Activated CD4-positive, alpha-beta T cell treated with anti-CD3 and anti-CD28 coated beads, Interleukin-2, amount 50 U/mL, for 1 hour (primary cell): ENCODE measurements at places on chromosomes 4 and X.

DNA sequence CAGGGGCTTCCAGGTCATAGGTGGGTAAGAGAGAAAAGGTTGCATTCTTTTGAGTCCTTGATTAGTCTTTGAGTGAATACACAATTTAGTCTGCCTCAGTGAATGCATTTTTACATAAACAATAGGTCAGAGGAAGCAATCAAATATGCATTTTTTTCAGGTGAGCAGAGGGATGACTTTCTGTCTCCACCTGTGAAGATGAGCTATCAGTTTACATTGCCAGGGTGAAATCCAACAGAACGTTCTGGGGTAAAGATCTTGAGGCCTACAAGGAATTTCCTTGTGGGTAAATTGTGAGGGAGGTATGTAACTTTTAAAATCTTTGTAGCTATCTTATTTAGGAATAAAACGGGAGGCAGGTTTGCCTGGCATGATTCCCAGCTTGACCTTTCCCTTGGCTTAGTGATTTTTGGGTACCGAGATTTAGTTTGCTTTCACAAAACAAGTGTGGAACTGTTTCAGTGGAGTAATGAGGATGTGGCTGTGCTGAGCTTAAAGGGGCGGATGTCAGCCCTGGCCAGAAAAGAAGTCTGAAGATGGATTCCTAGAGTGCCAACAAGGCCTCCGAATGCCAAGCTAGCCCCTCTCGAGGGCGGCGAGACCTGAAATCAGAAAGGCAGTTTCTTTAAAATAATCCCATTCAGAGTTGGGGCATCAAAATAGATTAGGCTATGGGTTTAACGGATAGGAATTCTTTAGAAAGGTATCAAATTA, 29.5 kb downstream of the TMEM131L start:
- no peak for DNase-seq

GRCh38 chrX:100804780-100805179, 15.4 kb upstream of the CSTF2 start:
- no peak for DNase-seq

- no peak for DNase-seq
These were observed 33.2 kb downstream of the PPARGC1A start for GRCh38 chr4:23856630-23857029.

- no peak for DNase-seq
These were observed 605 bp upstream of the FAT1 start for GRCh38 chr4:186724058-186724863.

DNA sequence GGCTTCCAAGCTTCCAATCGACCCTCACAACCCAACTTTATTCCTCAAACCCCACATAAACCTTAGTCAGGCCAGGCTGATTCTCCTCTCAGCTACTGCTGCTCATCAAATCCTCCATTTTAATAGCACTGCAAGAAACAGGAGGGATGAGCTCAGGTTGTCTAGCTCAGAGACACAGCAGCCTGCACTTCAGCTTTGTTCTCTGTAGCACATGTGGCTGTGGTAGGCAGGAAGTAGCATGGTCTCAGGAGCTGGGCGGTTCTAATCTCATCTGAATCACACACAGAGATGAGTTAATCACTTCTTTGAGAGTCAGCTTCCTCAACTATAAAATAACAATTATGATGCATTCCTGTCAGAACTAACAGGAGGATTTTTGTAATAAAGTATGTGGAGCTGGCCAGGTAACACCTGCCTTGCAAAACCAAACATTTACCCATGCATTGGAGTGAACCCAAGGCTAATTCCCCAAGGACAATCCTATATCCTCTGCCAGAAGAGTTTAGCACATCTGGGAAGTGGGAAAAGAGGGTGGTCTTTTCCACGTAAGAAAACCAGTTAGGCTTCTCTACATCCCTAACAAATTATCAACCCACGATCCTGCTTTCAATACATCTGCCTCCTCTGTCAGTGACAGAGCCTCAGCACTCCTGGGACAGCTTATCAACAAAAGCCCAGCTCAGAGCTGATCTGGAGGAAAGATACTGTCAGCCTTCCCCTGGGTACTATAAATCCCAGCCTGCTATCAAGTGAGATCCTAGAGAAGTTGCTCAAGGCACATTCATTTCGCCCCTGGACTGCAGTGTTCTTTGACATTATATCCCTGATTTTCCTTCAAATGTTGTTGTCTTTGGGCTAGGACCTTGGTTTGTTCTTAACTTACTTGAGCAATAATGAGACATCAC, 32.8 kb downstream of the ELOVL6 start:
- peak; percentile 38 for DNase-seq

DNA sequence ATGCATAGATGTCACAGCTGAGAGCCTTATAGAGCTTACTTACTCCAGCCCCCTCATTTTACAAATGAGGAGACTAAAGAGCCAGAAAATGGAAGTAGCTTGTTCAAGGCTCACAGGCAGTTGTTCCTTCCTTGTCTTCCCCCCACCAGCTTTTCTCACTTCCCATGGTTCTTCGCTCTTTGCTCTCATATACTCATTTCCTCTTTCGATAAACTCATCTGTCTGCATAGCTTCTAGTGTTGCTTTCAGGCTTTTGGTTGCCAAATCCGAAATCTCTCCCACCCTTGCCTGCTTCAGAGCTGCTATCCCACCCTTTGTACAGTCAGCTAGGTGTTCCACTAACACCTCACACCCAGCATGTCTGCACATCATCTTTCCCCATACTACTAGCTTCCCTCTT, 25.0 kb upstream of the GJB1 start:
- no peak for DNase-seq

DNA sequence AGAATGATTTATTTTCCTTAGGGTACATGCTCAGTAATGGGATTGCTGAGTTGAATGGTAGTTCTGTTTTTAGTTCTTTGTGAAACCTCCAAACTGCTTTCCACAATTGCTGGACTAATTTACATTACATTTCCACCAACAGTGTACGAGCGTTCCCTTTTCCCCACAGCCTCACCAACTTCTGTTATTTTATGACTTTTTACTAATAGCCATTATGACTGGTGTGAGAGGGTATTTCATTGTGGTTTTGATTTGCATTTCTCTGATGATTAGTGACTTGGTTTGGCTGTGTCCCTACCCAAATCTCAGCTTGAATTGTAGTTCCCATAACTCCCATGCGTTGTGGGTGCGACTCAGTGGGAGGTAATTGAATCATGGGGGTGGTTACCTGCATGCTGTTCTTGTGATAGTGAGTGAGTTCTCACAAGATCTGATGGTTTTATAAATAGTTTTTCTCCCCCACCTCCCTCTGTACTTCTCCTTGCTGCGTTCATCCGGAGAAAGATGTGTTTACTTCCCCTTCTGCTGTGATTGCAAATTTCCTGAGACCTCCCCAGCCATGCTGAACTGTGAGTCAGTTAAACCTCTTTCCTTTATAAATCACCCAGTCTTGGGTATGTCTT, 95.1 kb downstream of the GBA3 start:
- no peak for DNase-seq

DNA sequence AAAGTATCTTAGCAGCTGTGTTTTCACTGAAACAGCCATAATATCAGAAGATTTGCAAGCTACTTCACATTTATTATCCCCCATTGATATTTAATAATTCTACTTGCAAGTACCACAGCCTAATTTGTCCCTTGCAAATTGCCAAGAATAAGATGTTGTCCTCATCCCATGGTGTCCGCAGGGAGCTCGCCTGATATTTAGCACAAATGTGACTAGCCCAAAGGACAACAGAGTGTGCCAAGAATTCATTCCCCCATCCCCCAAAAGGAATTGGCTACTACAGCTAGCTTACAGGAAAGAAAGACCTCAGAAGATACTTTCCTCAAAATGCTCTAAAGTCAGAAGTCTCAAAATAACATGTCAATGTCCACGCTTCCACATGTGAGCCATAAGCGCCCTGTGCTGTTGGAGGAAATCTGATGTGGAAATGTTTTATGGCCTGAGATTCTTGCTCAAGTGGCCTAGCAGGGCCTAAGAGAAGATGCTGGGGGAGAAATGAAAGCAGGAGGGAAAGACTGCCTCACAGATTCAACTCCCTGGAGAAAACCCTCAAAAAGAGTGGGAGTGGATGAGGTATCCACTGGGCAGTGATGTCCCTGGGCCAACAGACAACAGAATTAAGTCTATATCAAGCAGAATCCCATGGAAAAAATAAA, 111.4 kb downstream of the SH3KBP1 start:
- no peak for DNase-seq

GRCh38 chr4:41448934-41449333, 89.0 kb upstream of the LIMCH1 start:
- DNase-seq, result no peak

DNA sequence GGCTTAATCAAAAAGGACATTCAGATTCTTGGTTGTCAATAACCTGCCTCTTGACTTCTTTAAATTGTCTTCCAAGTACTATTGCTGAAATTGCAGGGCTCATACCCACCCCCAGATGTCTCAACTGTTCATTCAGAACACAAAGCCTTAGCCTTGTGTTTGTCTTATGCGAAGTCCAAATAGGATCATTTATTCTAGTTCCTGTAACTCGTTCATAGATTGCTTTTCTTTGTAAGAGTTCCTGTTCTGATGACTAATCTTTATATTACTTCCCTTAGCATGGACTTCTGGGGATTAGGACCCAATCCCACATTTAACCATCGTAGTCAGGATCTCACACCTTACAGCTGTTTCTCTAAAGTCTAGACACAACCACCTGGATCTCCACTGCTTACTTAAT, 226.0 kb downstream of the VEGFC start:
- DNase-seq, result no peak

- no peak for DNase-seq
These were observed 297.5 kb upstream of the PABPC4L start for GRCh38 chr4:134499074-134499473.

GRCh38 chr4:42816189-42816879, 76.2 kb upstream of the GRXCR1 start:
- DNase-seq, result no peak

DNA sequence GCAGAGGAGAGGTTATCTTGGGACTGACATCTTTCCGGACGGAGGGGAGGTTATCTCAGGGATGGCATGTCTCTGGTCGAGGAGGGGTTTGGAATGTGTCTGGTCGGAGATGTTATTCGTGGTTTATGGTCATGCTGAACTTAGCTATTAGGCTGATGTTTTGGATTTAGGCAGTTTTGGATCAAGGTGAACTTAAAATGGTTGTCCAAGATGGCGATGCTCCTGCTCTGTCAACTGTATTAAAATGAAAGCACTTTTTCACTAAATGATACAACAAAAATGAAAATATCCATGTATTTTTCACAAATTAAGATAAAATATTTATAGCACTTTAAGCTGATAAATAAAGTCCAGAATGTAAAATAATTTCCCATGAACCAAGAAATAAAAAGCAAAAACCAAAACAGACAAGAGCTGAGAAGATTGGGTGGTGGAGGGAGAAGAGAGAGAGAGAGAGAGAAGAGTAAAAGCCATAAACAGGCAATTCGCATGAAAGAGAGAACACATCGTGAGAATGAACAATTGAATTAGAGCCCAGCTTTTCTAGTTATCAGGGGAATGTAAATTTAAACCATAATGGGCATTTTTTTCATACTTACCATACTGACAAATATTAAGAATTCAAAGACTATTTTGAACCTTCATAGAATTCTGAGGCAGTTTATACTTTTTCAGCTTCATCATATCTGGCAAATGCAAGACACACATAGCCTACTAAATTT, 2236.0 kb upstream of the AGA start:
- DNase-seq, result no peak

- peak; percentile 45 for DNase-seq
These were observed 16.4 kb downstream of the TCEANC start for GRCh38 chrX:13669246-13669737.

- no peak for DNase-seq
These were observed 798.1 kb downstream of the PDHA2 start for GRCh38 chr4:96637971-96638412.

DNA sequence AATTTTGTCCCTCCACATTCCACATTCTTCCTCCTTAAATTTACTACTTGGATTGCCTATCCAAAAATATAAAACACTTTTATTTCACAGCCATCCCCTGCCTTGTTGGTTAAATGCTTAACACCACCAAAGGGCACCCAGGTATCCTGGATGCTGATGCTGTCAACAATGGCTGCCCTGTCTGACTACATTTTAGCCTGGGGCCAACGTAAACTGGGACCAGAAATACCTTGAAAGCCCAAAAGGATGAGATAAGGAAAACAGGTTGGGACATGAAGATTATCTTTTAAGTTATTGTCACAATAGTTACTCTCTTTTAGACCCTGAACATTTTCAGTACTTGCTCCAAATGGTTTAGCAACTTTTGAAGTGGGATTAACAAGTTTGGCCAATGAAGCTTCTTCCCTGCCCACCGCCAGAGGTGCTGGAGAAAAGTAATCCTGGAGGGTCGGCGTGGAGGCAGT, 775 bp upstream of the YIPF6 start:
- no peak for DNase-seq

DNA sequence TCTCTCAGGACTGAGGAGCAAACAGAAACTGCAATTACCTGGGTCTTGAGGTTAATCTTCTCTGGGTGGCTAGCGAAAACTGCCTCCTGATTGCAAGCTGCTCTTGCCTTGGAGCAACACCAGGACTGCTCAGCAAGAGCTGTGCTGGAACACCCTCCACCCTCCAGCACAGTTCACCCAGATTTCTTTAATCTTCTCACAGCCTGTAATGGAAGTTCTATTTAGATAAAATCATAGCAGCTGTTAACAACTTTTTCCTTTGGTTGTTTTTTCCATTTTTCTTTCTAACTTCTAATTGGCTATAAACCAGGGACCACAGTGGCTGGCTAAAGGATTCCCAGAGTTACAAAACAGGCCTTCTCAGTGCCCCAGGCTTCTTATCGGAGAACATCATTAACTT, 36.3 kb downstream of the OPHN1 start:
- no peak for DNase-seq

- DNase-seq, result no peak
These were observed 49.5 kb downstream of the CLNK start for GRCh38 chr4:10635091-10635490.

GRCh38 chrX:39883666-39884065, 214.1 kb downstream of the BCOR start:
- DNase-seq, result no peak

DNA sequence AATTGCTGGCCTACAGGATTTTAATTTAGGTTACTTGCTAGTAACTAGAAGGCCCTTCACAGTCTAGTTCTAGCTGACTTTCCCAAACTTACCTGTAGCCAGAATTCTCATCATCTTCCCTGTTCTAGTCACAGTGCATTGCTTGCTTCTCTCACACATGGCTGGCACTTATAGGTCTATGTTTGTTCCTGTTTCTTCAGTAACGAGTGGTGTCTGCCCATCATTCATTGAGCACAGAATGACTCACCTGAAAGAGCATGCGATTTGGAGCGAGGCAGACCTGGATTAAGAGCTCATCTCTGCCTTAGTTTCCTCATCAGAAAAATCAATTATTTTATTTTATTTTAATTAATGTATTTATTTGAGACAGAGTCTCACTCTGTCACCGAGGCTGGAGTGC, 201.7 kb upstream of the ANK2 start:
- no peak for DNase-seq

GRCh38 chr4:155973639-155974475, 20.2 kb upstream of the CTSO start:
- DNase-seq, result no peak

DNA sequence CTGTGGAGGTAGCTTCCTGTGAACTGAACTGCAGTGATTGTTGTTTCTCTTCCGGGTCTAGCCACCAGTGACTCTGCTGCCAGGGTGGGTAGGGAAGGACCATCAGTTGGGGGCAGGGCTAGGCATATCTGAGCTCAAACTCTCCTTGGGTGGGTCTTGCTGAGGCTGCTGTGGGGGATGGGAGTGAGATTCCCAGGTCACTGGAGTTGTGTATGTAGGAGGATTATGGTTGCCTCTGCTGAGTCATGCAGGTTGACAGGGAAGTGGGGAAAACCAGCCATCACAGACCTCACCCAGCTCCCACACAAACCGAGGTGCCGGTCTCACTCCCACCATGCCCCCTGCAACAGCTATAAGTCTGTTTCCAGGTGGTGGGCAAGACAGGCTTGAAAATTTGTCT, 1937.8 kb downstream of the PCDH7 start:
- DNase-seq, result no peak

GRCh38 chr4:7650606-7651385, 216.1 kb upstream of the PSAPL1 start:
- DNase-seq, result no peak
